ENCODE measurements at places on chromosomes 4 and X.

DNA sequence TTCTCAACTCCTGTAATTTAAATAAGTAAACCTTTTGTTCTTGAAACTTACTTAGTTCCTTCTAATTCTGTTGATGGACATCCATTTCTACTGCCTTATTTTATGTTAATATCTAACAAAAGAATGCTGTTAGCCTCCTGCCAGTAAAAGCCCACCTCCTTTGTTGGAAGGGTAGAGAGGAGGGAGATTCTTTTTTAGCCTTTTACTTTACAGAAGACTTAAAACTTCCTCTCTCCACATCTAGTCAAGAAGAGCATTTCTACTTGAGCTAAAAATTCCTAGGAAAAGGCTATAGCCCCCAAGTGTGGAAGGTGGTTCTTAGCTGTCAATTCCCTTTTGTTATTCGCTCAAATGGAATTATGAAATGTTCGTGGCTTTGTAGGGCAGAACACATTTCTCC lies 118.7 kb downstream of the ZIC3 start:
- no peak overlapping the region for H3K4me3 ChIP-seq
- no peaks in the 10 kb centered on the region for H3K4me1 ChIP-seq
- no peaks in the 10 kb centered on the region for H3K36me3 ChIP-seq
- H3K27ac ChIP-seq = no peak overlapping the region
- DNase-seq = no peak
- H3K27me3 ChIP-seq = no peaks in the 10 kb centered on the region

GRCh38 chr4:164215113-164215741 lies 538.7 kb upstream of the SMIM31 start:
- no peaks in the 10 kb centered on the region for H3K36me3 ChIP-seq
- no peaks in the 10 kb centered on the region for H3K4me1 ChIP-seq
- no peak for DNase-seq

GRCh38 chr4:25908491-25908901 lies 5.5 kb upstream of the SMIM20 start:
- DNase-seq = no peak
- H3K36me3 ChIP-seq = no peaks in the 10 kb centered on the region
- H3K27me3 ChIP-seq = no peaks in the 10 kb centered on the region
- no peak overlapping the region for H3K27ac ChIP-seq
- H3K4me1 ChIP-seq = peaks cover 6% of the 10 kb centered on the region

DNA sequence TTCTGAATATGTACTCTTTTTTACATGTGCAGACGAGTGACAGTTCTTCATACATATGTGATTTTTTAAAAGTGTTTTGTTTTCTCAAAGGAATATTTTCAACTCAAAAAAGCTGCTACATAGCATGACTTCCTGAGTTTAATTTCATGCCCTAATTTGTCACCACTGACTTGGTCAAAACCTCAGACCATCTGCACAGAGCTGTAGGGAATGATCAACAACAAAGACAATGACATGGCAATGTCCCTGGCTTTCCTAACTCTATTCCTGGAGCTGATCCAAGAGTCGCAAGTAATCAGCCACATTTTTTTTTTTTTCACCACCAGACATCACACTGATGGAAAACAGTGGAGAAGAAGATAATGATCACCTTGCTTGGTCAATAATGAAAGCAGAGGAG lies 97.7 kb downstream of the TMA16 start:
- no peaks in the 10 kb centered on the region for H3K4me1 ChIP-seq
- no peaks in the 10 kb centered on the region for H3K27me3 ChIP-seq
- no peak overlapping the region for H3K27ac ChIP-seq
- no peak for DNase-seq
- H3K4me3 ChIP-seq = no peak overlapping the region
- H3K36me3 ChIP-seq = no peaks in the 10 kb centered on the region

GRCh38 chrX:118612290-118612689 lies 115.1 kb upstream of the IL13RA1 start:
- DNase-seq = no peak
- no peak overlapping the region for H3K27ac ChIP-seq
- no peak overlapping the region for H3K4me3 ChIP-seq
- no peaks in the 10 kb centered on the region for H3K4me1 ChIP-seq
- H3K36me3 ChIP-seq = peaks cover 6% of the 10 kb centered on the region

- no peak overlapping the region for H3K4me3 ChIP-seq
- no peaks in the 10 kb centered on the region for H3K36me3 ChIP-seq
- no peaks in the 10 kb centered on the region for H3K4me1 ChIP-seq
- H3K27ac ChIP-seq = no peak overlapping the region
- no peaks in the 10 kb centered on the region for H3K27me3 ChIP-seq
Observed at GRCh38 chr4:155107059-155107458, 101.4 kb upstream of the NPY2R start.

- no peak overlapping the region for H3K4me3 ChIP-seq
- no peaks in the 10 kb centered on the region for H3K36me3 ChIP-seq
- H3K27ac ChIP-seq = no peak overlapping the region
- DNase-seq = no peak
- H3K4me1 ChIP-seq = no peaks in the 10 kb centered on the region
Observed at GRCh38 chr4:69642961-69643360, 3.5 kb upstream of the UGT2A2 start.

DNA sequence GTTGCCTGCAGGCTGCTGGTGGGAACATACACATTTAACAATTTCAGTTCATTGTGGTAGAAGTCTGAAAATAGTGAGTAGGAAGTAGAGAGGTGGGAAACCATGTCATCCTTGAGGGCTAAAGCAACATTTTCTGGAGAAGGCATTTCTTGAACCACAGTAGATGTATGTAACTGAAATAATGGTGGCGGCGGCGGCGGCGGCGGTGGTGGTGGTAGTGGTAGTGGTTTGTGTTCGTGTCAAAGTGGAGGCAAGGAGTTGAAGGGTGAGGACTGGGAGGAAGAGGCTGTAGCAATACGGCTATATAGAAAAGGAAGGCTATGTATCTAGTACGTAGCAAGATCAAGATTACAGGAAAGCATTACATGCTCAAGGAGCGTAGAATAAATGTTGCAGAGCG lies 1381.6 kb upstream of the TENM3 start:
- no peaks in the 10 kb centered on the region for H3K36me3 ChIP-seq
- DNase-seq = no peak
- H3K4me1 ChIP-seq = no peaks in the 10 kb centered on the region
- H3K4me3 ChIP-seq = no peak overlapping the region
- no peak overlapping the region for H3K27ac ChIP-seq

GRCh38 chr4:4422856-4423499 lies 36.1 kb downstream of the NSG1 start:
- no peak overlapping the region for H3K27ac ChIP-seq
- no peaks in the 10 kb centered on the region for H3K27me3 ChIP-seq
- no peak for DNase-seq
- peaks cover 71% of the 10 kb centered on the region for H3K36me3 ChIP-seq
- no peak overlapping the region for H3K4me3 ChIP-seq
- H3K4me1 ChIP-seq = no peaks in the 10 kb centered on the region

GRCh38 chrX:152813206-152813605 lies 17.4 kb downstream of the CETN2 start:
- H3K27ac ChIP-seq = no peak overlapping the region
- no peaks in the 10 kb centered on the region for H3K4me1 ChIP-seq
- H3K4me3 ChIP-seq = no peak overlapping the region
- no peaks in the 10 kb centered on the region for H3K27me3 ChIP-seq

DNA sequence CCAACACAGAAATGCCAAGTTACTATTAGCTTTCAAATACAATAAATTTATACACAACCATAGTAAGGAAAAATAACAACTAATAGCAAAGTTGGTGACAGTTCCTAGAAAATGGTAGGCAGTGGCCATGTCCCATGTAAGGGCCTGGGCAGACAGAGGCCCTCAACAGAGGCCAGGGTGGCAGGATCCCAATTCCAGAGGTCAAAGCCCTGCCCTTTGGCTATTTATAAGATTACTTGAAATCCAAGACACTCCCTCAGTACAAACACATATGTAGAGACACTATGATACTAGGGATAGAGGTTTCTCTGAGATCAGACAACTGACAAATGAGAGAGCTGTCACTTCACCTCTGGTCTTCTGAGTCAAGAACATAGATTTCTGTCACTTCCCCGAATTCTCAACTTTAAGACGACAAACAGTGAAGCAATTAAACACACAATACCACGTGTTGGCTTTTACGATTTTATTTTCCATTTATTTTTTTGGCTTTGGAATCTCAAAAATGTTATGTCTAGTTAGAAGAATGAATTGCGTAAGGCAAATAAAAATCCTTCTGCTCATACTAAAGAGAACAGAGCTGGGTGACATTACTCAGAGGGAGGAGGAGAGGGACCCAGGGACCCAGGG lies 16.3 kb upstream of the MAOB start:
- H3K27me3 ChIP-seq = no peaks in the 10 kb centered on the region
- H3K27ac ChIP-seq = no peak overlapping the region
- H3K36me3 ChIP-seq = no peaks in the 10 kb centered on the region
- H3K4me1 ChIP-seq = no peaks in the 10 kb centered on the region
- no peak for DNase-seq

- H3K27me3 ChIP-seq = no peaks in the 10 kb centered on the region
- H3K4me1 ChIP-seq = no peaks in the 10 kb centered on the region
- DNase-seq = no peak
Observed at GRCh38 chr4:15132739-15133138, 130.5 kb downstream of the CPEB2 start.

- peaks cover 5% of the 10 kb centered on the region for H3K4me1 ChIP-seq
- H3K27me3 ChIP-seq = no peaks in the 10 kb centered on the region
- no peak for DNase-seq
- no peak overlapping the region for H3K27ac ChIP-seq
- H3K36me3 ChIP-seq = no peaks in the 10 kb centered on the region
Observed at GRCh38 chr4:110412354-110413065, 63.4 kb upstream of the ENPEP start.

DNA sequence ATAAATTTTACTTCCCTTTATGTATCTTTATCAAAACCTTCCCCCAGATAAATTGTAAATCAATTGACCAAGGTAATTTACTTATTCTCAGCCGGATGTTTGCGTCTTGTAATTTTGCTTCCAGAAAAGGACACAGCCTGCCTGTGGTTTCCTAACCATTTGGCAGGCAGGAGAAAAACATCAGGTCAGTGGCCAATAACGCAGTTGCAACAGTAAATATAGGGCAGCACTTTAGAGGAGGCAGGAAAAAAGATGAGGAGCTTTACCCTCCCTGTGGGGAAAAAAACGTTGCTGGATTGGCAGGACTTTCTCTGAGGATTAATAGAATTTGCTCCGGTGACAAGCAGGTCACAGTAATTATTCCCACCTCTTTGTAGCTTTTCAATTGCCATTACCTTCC lies 2618.1 kb downstream of the ARAP2 start:
- no peak overlapping the region for H3K27ac ChIP-seq
- H3K4me1 ChIP-seq = no peaks in the 10 kb centered on the region
- no peaks in the 10 kb centered on the region for H3K36me3 ChIP-seq

DNA sequence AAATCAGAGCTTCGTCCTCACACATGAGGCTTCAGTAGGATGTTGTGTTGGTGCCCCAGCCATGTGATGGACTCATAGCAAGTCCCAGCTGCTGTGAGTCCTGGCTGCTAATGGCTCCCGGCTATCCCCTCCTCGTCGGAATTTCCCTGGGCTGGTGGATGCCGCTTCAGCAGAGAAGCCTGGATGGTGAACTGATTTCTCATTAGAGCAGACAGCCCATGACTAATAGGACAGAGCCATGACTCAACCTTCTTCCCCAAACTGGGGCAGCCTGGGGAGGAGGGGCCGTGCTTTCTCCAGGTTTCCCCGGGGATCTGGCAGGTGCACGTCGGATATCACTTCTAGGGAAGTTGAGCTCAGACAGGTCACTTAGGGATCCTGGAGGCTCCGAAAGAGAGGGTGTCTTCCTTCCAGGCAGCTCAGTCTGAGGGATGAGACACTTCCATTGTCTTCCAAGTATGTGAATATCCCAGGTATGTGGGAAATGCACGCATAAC lies 112.7 kb downstream of the ASMT start:
- H3K27ac ChIP-seq = no peak overlapping the region
- no peak for DNase-seq
- H3K4me3 ChIP-seq = no peak overlapping the region
- H3K36me3 ChIP-seq = no peaks in the 10 kb centered on the region
- no peaks in the 10 kb centered on the region for H3K27me3 ChIP-seq
- H3K4me1 ChIP-seq = no peaks in the 10 kb centered on the region

GRCh38 chrX:153953342-153953830 lies 8.9 kb upstream of the RENBP start:
- peaks cover 84% of the 10 kb centered on the region for H3K36me3 ChIP-seq
- H3K4me1 ChIP-seq = no peaks in the 10 kb centered on the region
- H3K27me3 ChIP-seq = no peaks in the 10 kb centered on the region
- DNase-seq = no peak
- no peak overlapping the region for H3K4me3 ChIP-seq
- no peak overlapping the region for H3K27ac ChIP-seq

- H3K4me3 ChIP-seq = no peak overlapping the region
- H3K36me3 ChIP-seq = no peaks in the 10 kb centered on the region
- no peaks in the 10 kb centered on the region for H3K27me3 ChIP-seq
- no peak overlapping the region for H3K27ac ChIP-seq
- DNase-seq = no peak
Observed at GRCh38 chr4:47017081-47017480, 14.3 kb upstream of the GABRB1 start.

- H3K27ac ChIP-seq = no peak overlapping the region
- H3K36me3 ChIP-seq = no peaks in the 10 kb centered on the region
- H3K4me1 ChIP-seq = no peaks in the 10 kb centered on the region
- no peak for DNase-seq
Observed at GRCh38 chr4:40502220-40502619, 127.4 kb downstream of the RBM47 start.

DNA sequence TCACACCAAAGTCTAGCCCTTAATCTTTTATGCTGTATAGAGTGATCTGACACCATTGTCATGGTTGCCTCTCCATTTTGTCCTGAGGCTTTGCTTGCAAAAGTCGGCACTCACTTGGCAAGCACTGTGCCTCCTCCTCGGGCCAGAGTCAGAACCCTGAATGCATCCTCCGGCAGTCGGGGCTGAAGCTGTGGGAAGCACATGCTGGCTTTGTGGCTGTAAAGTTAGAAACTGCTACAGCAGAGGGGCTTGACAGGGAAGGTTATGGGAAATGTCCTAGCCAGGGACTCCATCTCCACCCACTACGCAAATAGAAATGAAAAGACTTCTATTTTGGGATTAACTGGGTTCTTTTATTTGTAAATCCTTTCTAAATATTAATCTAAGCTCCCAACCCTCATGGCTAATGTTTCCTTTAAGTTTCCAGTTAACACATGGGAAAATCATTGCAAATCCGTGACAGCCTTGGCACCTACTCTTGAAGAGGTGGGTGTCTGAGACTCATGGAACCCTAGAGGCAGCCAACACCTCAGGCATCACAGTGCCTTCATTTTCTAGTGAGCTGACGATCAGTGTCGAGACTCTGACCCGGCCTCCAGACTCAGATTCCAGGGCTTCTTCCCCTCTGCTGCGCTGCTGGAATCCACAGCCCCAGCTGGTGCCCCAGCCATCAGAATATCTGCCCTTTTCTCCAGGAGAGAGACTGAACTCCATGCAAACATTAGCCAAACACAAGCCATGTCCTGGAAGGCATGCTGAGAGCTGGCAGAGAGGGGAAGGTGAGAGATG lies 7.9 kb upstream of the CLDN24 start:
- H3K36me3 ChIP-seq = no peaks in the 10 kb centered on the region
- H3K27ac ChIP-seq = no peak overlapping the region
- H3K4me3 ChIP-seq = no peak overlapping the region
- H3K4me1 ChIP-seq = no peaks in the 10 kb centered on the region
- no peak for DNase-seq

Measured in suprapubic skin (tissue), 4 donors.